ENCODE measurements at places on chromosomes 1 and 21.

DNA sequence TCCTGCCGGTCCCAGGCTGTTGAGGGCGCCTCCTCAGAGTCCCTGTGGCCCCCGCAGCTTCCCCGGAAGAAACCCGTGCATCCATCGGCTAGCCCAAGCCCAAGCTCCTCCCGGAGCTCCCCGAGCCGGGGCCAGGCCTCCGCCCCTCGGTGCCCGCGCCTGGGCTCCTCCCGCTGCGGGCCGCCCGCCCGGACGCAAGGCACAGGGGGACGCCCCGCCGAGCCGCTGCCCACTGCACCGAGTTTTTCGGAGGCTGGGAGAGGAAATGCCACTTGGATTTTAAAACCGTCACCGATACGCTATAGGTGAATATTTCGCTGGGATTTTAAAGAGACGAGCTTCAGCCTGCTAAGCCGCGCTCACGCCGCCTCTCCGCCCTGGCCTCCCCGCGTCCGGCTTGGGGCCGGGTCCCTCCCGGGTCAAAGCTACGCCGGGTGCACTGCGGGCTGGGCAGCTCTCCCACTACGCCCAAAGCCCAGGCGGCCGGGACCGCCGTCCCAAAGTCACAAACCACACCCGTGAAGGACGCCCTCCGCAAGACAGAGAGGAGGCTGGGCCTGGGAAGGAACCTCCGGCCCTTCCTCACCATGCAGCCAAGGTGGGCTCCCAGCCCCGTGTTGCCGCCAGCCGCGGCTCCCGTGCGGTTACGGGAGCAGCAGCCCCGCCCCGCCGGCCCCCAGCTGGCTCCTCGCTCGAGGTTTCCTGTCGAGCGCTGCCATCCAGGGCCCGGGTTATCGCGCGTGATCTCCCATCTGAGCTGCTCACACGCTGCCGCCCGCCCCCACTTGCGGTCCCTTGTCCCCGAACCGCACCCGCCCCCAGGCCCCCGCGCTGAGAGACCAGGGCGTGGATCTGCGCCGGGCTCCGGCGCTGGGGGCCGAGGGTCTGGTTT lies 63.2 kb downstream of the CD247 start:
- no peak for DNase-seq

DNA sequence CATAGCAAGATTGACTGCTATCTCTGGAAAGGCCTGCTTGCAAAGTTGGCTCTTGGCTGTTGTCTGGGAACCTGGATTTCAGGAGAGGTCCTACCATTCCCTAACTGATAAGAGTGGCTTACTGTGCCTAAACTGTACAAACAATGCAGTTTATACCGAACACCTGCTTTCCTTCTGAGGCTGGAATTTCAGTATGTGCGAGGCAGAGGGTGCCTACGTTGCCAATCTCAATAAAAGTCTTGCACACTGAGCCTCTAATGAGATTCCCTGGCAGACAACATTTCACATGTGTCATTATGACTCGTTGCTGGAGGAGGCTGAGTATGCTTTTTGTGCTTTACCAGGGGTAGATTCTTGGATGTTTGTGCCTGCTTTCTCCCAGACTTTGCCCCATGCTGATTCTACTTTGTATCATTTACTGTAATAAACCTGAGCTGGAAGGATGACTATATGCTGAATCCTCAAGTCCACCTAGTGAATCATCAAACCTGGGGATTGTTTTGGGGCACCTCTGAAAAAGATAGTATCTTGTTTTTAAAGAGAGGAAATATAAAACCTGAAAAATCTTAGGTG lies 58.9 kb upstream of the GNG4 start:
- DNase-seq, result peak; percentile 13

DNA sequence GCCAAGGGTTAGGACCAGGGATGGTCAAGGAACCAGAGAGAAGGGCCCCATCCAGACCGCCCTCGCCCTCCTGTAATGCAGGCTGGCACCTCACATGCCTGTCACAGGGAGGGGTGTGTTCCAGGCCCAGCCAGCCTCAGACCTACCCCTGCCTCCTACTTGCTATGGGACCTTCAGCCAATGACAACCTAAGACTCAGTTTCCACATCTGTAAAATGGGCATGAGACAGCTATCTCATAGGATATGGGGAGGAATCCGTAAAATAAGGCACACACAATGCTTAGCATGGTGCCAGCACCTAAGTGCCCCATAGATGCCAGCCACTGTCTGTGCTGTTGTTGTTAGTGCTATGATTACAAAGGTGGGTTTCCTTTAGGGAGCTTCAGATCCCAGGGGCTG lies 7.9 kb downstream of the KIF17 start:
- no peak for DNase-seq

DNA sequence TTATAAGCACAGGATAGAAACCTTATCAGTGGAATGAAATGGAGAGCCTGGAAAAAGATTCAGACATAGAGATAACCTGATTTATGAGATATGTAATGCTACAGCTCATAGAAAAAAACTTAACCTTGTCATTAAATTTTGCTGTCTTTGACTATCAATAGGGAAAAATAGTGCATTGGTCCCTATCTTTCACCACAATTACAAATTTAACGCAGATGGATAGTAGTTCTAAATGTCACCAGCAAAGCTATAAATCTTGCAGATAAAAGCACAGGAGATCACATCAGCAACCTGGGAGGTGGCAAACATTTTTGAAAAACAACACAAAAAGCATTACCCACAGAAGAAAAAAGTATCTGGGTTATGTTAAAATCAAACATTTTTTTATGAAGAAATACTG lies 831.6 kb downstream of the BRINP3 start:
- DNase-seq, result no peak

DNA sequence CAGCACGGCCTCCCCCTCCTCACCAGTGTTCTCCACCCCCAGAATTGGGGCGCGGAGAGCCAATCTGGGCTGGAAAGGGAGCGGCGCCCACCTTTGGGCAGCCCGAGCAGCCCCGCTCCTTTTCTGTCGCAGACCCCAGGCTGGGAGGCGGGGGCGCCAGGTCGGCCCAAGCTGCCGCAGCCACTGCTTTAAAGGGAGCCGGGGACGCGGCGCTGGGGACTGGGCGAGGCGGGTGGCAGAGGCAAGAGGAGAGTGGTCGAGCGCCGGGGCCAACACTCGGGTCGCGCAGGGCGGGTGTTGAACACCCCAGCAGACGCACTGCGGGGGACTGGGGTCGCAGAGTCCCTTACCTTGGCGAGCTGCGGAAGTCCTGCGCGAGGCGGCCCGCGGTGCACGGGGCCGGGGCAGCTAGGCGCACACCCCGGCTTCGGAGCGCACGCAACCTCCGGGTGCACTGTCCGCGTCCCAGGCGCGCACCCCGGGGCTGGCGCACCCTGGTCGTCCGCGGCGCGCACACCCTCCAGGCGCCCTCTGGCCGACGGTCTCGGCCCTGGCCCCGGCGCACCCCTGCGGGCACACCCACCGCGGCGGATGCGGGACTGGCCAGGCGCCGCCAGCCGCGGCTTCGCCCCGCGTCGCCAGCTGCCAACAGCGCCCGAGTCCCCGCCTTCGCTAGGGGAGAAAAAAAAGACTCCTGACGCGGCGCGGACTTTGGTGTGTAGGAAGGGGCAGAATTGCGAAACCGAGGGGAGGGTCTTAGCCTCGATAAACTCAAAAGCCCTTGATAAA lies at the start of gene KANK4:
Gene KANK4 (minus strand): TSS at position 679 of the 789 bp plus-strand sequence. CDS start 37,870 bp downstream, outside the sequence.
- DNase-seq, result no peak

GRCh38 chr21:34305605-34306604 lies 57.9 kb upstream of the KCNE2 start:
- no peak for DNase-seq

GRCh38 chr1:216450227-216450626 lies 27.0 kb upstream of the USH2A start:
- DNase-seq, result no peak

DNA sequence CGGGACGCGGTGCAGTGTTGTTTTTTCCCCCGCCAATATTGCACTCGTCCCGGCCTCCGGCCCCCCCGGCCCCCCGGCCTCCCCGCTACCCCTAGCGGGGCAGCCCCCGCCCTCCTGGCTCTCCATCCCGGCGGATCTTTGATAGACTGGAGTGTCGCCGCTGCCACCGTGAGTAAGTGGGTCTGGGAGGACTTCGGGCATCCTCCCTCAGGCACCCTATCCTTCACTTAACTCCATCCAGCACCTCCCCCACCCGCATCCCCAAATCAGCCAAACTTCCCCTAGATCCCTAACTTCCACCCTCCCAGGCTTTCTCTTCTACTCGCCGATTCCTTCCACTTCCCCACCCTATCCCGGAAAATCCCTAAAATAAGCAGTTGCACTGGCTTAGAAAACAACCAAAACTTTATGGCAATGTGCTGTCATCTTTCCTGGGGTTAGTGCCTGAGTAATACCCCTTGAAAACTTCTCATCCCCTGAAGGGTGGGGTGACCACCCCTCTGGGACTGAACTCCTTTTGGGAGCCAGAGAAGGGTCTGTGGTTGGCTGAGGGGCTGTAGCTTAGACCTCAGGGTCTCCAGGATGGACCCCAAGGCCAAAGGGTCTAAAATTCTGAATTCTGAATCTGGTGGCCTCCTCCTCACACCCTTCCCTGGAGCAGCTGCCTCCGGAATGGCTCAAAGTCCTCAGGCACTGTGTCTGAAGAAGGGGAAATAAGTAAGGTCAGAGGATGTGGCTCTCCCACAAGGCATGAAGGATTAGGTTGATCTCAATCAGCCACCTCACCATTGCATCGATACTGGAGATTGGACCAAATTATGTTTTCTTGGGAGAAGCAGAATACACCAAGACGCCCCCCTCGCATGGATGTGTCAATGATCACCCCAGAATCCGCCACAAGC lies 12.2 kb downstream of the THBS3 start:
- no peak for DNase-seq

- no peak for DNase-seq
Observed at GRCh38 chr1:207069061-207069460, 16.0 kb downstream of the PFKFB2 start.

DNA sequence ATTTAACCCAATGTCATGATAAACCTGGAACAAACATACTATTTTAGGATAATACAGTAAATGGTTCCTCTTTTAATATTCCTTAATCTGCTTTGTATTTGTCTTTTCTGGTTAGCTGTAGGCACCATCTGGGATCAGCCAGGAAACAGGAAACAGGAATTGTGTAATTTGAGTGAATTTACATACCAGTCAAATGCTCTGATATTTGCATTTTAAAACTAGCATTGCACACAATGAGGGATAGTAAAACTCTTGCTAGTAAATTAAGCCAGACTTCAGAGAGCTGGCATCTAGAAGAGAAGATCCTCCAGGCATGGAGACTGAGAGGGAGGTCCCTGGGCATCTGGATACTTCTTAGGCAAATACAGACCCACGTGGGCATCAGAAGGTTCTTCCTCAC lies 103.5 kb downstream of the HMCN1 start:
- no peak for DNase-seq

DNA sequence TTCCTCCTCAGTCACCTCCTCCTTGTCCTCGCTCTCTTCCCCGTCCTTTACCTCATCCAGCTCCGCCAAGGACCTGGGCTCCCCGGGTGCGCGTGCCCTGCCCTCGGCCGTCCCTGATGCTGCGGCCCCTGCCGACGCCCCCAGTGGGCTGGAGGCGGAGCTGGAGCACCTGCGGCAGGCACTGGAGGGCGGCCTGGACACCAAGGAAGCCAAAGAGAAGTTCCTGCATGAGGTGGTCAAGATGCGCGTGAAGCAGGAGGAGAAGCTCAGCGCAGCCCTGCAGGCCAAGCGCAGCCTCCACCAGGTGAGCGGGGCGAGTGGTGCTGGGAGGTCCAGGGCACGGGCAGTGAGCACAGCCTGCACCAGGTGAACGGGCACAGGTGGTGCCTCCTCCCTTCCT lies 76.2 kb downstream of the SKI start:
- DNase-seq, result no peak

- DNase-seq, result no peak
Observed at GRCh38 chr1:159786465-159786864, 5.7 kb downstream of the DUSP23 start.

GRCh38 chr1:3393024-3393986 lies 61.2 kb upstream of the ARHGEF16 start:
- DNase-seq, result no peak

GRCh38 chr21:17789069-17789468 lies 30.1 kb downstream of the C21orf91 start:
- no peak for DNase-seq

DNA sequence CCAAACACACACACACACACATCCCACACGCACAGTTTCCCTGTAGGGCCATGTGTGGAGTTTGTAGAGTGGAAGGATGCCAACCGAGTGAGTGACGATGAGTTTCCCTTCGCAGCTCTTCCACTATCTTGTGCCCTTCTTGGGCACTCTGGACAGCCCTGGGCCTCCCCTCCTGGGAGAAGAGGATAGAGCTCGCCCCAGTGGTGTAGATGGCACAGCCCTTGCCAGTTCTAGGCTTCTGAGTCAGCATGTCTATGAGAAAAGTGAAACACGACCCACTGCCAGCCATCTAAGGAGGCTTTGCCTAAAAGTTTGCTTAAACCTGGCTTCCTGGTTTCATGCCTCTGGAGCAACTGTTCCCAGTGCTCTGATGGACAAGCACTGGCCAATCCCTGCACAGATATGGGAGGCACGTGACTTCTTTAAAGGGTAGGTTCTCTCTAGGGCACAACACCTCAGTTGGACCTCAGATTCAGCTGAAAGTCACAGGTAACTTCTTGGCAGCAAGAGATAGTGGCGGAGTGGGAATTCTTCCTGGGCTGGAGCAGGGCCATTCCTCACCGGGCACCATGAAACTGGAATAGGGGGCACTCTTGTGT lies 195.9 kb upstream of the GALNT2 start:
- no peak for DNase-seq

DNA sequence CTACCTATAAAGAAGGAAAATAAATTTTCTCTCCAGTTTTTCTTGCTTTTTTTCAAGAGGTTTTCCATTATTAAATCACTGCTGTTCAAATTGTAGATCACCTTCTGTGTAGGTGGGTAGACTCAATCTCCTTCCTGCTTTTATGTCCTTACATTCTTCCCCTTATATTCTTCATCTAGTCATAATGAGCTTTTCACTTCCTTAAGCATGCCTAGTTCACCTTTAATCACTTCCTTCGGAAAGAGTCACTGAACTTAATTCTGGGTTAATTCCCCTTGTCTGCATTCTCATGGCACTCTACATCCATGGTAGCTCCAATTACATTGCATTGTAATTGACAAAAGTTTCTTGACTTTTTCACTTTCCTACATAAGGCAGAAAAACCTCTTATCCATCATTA lies 6.1 kb upstream of the FAM177B start:
- DNase-seq, result no peak

DNA sequence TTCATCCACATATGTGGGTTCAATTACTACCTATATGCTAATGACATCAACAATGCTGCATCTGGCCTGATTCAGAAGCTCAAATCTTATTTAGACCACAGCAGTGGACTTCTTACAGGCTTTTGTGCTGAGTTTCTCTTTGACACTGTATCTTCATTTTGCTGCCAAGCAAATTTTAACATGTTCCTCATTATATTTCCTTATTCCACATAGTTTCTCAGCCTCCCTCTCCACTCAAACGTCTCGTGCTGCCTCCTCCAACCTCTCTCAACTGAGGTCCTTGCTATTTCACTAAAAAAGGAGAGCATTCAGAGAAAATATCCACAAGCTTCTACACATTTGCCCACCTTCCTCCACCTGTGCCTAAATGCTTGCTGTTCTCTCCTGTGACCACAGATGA lies 6.5 kb downstream of the TDRKH start:
- no peak for DNase-seq

GRCh38 chr1:82555501-82555900 lies 754.8 kb downstream of the ADGRL2 start:
- no peak for DNase-seq
